Foreskin fibroblast (primary cell): ENCODE measurements at places on chromosomes 16 and 17.

DNA sequence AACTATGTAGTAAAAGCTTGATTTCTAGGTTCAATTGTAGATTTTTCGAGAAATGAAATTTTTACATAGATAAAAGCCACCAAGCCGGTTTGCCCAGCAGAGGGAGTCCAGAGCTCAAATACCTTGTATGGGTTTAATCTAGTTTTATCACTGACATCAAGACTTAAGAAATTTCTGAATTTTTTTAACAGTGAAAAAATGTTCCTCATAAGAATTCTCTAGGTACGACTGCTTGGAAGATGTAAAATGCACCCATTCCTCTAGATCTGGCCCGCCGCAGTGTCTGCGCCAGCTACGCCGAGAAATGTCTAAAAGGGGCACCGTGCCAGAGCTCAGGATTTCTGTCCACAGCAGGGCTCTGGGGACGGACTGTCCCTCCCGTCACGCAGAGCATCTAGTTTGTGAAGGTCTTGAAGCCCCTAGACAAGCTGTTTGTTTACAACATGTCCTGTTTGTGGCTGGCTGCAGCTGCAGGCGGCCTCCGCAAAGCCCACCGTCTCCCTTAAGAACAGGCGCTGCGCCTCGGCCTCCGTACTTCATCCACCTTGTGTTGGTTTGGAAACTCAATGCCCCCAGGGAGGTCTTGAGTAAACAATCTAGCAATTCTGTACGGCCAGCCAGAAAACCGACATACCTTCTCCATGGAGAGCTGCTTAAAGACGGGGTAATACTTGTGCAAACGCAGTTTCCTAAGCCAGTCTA, 24.8 kb downstream of the MAP1LC3B start:
- peak; percentile 36 for DNase-seq

DNA sequence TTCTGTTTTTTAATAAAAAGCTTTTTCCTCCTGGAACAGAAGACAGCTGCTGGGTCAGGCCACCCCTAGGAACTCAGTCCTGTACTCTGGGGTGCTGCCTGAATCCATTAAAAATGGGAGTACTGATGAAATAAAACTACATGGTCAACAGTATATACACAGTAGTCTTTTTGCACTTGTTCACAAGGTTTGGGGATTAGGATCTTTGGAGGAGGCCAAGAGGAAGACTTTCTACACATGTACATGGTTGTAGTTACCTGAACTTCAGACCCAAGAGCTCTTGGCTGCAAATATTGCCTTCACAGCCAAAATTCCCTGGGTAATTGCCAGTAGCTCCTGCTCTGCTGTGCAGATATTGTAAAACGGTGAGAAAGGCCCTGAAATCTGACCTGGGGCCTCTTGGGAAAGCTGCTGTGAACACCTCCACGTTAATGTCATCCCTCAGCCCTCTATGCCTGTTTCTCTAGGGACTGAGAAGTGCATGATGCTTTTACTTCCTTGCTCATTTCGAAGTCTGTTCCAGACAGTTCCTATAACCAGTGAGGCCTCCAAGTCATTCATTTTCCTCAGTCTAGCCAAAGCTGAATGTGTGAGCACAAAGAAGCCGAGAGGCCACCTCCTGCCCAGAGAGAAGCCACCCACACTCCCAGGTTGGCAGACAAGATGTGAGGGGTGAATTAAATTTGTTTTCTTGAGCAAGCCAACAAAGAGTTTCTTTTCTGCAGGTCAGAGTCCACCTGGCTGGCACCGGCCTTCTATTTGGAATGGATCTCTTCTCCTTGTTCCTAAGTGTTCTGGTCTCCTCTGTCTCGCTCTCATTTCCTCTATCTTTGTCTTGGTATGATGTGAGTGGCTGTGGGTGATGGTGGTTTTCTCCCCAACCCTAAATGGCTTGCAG, 15.9 kb downstream of the ANKRD40 start:
- peak; percentile 42 for DNase-seq

- no peak for DNase-seq
Observed at GRCh38 chr16:55285586-55285985, 38.4 kb upstream of the IRX6 start.

DNA sequence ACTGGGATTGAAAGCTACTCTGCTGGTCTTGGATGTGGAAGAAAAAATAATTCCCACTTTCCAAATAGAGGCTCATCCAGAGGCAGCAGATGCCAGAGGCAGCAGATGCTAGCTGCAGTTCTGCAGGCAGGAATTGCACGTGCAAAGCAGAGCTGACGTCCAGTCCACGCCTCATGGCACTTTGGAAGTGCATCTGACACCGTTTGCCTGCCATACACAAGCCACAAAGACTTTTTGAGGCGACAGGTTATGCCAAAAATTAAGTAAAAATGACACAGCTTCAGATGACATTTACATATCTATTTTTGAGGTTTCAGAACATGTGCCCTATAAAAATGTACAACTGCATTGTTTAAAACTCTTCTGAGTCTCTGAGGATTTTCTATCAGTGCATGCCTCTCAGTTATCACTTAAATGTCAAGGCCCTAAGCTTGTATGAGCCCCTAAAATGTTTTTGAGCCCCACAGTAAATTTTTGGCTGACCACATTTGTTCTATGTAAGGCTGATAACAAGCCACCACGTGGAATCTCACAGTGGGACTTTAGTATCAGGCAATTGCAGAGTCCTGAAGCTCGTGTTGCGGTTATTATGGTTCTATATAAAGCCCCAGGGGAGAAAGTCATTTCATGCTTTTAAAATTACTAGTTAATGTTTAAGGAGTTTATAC, 239.2 kb downstream of the PRKCA start:
- DNase-seq: peak; percentile 56

DNA sequence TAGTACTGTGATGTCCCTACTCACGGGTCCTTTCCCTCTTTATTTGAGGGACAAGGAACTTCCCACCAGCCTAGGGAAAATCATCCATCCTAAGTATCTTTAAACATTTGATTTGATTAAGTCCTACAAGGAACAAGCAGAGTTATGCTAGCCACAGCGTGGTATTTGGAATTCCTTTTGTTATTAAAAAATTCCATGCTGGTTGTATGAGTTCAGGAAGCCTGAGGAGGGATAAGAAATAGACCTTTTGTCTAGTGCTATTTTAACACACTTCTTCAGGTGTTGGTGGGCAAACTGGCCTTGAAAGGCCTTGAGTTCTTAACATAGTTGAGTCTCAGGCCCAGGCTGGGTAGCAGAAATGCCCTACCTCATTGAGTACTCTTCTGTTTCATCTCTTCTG, 105.4 kb upstream of the TBX2 start:
- no peak for DNase-seq

GRCh38 chr16:68356249-68356918, 45.6 kb downstream of the PRMT7 start:
- no peak for DNase-seq

DNA sequence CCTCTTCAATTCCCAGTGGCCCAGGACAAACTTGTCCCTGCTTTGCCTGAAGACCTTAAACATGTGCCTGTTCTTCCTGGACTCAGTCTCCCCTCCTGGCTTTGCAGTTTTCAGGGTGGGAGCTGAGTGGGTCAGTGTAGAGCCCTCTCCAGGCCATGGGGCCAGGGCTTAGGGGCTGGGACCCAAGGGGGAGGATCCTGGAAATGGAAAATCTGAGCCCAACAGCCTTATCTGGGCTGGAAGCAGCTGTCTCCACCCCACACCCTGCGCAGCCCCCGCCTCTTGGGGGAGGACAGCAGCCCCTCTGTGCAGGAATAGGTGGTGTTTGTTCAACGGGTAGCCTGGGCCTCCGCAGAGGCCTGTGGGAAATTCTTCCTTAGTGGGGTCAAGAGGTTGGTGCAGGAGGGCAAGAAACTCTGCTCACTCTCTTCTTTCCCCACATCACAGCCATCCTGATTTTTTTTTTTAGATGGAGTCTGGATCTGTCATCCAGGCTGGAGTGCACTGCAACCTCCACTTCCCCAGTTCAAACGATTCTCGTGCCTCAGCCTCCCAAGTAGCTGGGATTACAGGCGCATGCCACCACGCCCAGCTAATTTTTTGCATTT, 6.8 kb upstream of the SMTNL2 start:
- DNase-seq: no peak

DNA sequence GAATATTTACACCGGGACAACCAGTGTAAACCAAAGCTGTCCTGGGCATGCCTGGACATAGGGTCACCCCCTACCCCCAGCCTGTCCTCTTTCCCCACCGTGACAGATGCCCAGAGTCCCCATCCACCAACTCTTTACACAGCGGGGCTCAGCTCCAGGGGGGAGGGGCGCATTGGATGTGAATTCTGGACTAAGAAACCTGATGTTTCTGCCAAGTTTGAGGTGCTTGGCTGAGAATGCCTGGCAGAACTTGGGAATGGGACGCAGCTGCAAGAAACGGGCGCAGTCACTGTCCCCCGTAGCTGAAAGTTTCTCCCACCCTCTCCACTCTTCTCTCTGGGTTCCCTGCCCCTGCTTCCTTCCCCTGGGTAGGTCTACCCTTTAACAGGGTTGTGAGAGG, 68.0 kb upstream of the CDC42EP4 start:
- DNase-seq: no peak

DNA sequence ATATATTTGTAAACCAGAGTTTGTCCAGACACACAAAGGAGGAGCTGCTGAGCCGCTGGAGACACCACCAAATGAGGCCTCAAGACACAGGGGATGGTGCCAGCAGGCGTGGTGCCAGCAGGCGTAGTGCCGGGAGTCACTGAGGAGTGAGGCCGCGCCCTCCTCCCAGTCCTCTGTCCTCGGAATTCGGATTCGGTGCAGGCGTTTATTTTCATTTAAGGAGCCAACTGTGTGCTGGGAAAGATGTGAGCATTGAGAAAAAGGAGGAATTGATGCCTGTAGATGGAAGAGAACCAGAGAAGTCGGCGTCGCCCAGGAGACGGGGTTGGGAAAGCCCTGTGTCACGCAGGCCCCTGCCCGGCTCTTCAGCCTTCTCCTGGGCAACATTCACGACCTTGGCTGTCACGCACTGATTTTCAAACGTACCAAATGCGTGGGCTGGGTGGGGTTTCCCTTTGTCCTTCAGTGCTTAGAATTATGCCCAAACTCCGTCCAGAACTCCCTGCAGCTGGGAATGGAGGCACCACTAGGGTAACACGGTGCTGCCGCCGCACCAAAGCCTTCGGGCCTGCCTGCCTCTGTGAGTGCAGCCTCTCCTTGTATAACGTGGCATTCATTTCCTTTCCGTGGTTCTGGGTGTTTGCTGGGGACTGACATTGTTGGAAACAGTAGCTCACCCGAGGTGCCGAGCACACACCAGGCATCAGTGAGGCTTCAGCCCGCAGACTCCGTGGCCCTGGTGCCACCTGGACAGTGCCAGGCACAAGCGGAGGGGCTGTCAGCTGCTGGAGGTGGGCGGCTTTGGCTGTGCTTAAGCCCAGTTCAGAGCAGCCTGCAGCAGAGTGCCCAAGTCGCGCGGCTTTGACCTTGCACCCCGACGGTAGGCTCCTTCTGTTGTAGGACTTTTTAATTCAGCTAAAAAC, 49.0 kb upstream of the CHMP6 start:
- DNase-seq: peak; percentile 71

DNA sequence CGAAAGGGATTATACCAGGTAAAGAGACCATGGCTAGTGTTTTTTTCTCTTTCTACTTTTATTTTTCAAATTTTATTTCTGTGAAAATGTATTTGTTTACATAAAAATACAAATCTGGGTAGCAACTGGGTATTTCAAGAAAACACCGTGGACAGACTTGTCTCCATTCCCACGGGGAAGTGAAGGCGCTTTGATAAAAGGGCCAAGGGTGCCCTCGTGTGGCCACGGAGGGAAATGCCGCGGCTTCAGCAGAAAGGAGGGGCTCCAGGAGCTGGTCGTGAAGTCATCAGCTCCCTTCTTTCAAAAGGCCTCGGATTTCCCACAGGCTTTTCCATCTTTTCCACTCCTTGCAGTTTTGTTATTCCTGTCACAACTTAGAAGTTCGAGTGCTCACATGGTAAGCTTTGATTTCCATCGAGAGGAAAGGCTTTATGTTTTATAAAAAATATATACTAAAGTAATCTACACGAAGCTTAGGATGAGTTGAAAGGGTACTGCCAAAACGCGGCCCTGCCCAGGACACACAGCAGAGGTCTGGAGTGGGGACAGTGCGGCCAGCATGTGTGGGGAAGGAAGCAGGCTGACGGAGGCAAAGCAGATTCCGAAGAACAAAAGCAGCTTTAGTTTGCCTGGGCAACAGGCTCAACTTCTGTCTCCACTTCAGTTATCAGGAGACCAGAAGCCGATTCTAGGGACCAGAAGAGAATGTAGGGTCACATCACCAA, 15.3 kb upstream of the MNT start:
- peak; percentile 80 for DNase-seq

DNA sequence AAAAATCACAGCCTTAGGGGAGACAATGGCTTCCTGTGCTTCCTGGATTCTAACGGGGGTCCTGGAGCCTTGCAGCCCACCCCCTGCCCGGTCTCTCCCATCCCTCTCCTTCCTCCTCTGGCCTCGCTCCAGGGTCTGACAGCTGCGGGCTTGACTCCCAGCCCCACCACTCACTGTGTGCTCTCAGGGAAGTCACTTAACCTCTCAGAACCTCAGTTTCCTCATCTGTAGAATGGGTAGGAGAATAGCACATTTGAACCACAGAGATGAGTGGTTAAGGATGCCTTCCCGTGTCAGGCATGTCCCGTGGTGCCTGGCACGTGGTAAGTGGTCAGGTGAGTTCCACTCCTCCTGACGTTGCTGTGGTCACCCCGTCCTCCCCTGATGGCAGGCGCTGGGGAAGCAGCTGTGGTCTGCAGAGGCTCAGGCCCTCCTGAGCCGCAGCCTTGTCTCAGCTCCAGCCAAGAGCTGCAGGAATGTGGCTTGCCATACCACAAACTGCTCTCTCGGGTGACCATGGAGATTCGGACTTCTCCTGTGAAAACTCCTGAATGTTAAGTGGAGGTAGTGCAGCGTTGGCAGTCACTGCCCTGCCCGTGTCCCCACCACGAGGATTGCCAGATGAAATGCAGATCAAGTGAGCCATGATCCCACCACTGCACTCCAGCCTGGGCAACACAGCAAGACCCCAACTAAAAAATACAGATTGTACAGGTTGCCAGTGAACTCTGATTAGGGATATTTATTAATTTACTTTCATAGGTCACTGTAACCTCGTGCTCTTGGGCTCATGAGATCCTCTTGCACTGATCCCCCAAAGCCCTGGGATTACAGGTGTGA, 85.7 kb downstream of the NT5M start:
- no peak for DNase-seq
